ENCODE measurements at places on chromosomes 5 and 9. TPM values are rescaled to one million over a fixed set of nuclear protein-coding genes. Genes with fewer than 3 reads are reported as not detected.

DNA sequence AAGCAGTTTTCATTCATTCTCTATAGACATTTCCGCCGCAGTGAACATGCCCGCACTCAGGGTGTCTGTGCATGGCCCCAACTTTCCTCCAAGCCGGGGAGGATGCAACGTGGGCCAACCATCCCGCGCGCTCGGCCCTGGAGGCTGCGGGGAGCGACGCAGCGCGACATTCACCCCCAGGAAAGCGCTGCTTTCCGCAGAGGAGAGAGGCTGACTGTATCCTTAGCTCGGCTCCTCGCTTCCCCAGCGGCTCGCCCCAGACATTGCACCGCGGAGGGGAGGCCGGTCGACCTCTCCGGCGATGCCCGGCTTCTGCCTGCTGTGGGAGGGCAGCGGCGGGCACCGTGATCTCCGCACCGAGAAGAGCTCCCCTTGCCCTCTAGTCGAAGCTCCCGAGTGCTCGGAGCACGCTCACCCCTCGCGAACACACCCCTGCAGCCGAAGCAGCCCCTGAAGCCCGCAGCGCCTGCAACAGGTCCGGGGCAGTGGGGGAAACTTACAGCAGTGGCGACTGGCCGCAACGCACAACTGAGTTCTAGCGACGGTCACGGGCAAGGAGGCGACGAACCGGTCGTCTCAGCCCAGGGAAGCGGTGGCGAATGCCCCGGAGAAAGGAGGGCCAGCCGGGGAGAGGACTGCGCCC is 600 bp downstream of the ENC1 start:
- H3K36me3 ChIP-seq, result no peaks in the 10 kb centered on the region
- no peaks in the 10 kb centered on the region for H3K27me3 ChIP-seq
- peak; percentile 57 for DNase-seq
- no peak overlapping the region for H3K27ac ChIP-seq
- H3K4me1 ChIP-seq, result peaks cover 20% of the 10 kb centered on the region

Gene CTXN3
- not detected for total RNA-seq

DNA sequence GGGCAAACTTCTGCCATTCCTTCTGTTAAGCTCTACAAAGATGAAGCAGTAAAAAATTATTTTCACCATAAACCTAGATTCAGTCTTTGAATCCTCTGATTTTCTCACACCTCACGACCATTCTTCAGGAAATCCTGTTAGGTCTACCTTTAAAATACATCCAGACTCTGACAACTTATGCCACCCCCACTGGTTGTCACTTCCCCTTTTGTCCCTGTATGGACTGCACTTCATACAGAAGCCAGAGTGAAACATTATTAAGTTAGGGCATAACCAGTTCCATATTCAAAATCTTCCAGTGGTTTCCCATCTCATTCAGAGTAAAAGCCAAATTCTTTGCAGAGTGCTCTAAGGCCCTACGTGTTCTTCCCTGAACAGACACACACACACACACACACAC is 499.8 kb downstream of the RASEF start:
- H3K27ac ChIP-seq, result no peak overlapping the region
- H3K4me3 ChIP-seq, result no peak overlapping the region
- DNase-seq, result no peak
- no peaks in the 10 kb centered on the region for H3K27me3 ChIP-seq

- H3K27me3 ChIP-seq, result no peaks in the 10 kb centered on the region
- H3K4me1 ChIP-seq, result peaks cover 14% of the 10 kb centered on the region
- H3K36me3 ChIP-seq, result no peaks in the 10 kb centered on the region
- H3K4me3 ChIP-seq, result no peak overlapping the region
Measured at GRCh38 chr9:117696154-117696553, 8.0 kb upstream of the TLR4 start.

Gene FOXD4L5
- not detected for total RNA-seq

Gene MORN5
- not detected for total RNA-seq

- H3K4me3 ChIP-seq, result no peak overlapping the region
- peaks cover 5% of the 10 kb centered on the region for H3K4me1 ChIP-seq
- no peak overlapping the region for H3K27ac ChIP-seq
- H3K27me3 ChIP-seq, result no peaks in the 10 kb centered on the region
Measured at GRCh38 chr5:112381521-112381920, 37.6 kb downstream of the EPB41L4A start.

GRCh38 chr5:91074615-91075014 is 308.5 kb downstream of the ARRDC3 start:
- no peak overlapping the region for H3K4me3 ChIP-seq
- no peaks in the 10 kb centered on the region for H3K4me1 ChIP-seq
- no peaks in the 10 kb centered on the region for H3K27me3 ChIP-seq
- H3K27ac ChIP-seq, result no peak overlapping the region
- no peak for DNase-seq
- H3K36me3 ChIP-seq, result no peaks in the 10 kb centered on the region

DNA sequence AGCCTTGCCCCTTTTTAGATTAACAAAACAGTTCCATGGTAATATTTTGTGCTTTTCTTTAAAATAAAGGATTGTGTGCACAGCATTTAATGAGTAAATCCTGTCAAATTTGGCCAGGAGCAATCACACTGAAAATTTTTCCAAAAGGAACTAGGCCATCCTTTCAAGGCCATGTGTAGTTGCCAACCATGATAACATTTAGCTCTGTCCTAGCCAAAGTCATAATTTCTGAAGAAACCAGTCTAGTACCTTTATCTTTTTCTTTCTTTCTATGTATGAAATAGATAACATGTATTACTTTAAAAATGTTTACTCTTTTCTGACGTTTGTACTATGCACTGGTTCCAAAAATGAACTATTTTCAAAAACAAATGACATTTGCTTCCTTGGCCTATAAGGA is 143.7 kb downstream of the PBX3 start:
- DNase-seq, result no peak
- H3K4me1 ChIP-seq, result no peaks in the 10 kb centered on the region
- no peaks in the 10 kb centered on the region for H3K27me3 ChIP-seq
- no peak overlapping the region for H3K4me3 ChIP-seq
- H3K36me3 ChIP-seq, result no peaks in the 10 kb centered on the region
- no peak overlapping the region for H3K27ac ChIP-seq

GRCh38 chr5:176394881-176395675 is 6.5 kb downstream of the HIGD2A start:
- H3K27ac ChIP-seq, result no peak overlapping the region
- peaks cover 3% of the 10 kb centered on the region for H3K4me1 ChIP-seq
- DNase-seq, result no peak

Gene CDC25C
- 6.1 TPM for total RNA-seq

Gene SLC34A3
- not detected for total RNA-seq

GRCh38 chr5:168784454-168784853 is 205.3 kb upstream of the PANK3 start:
- no peaks in the 10 kb centered on the region for H3K36me3 ChIP-seq
- no peak overlapping the region for H3K27ac ChIP-seq
- H3K4me1 ChIP-seq, result no peaks in the 10 kb centered on the region
- DNase-seq, result no peak
- H3K4me3 ChIP-seq, result no peak overlapping the region
- H3K27me3 ChIP-seq, result peaks cover 2% of the 10 kb centered on the region

GRCh38 chr5:82885627-82886389 is 191.4 kb downstream of the TMEM167A start:
- no peaks in the 10 kb centered on the region for H3K36me3 ChIP-seq
- DNase-seq, result no peak
- H3K4me1 ChIP-seq, result no peaks in the 10 kb centered on the region
- H3K27me3 ChIP-seq, result no peaks in the 10 kb centered on the region

DNA sequence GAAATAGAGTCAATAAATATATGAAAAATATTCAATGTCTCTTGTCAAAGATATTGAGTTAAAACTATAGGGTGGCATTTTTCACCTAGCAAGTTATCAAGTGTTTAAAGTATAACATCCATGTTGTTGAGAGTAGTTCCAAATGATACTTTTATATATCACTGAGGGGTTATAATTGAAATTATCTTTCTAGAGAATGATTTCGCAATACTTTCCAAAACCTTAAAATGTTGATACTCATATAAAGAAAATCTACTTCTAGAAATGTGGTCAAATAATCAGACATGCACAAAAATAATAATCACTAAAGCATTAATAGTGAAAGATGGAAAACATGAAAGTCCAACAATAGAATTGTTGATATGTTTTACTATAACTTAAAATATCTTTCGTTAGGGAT is 50.1 kb downstream of the OXCT1 start:
- H3K4me3 ChIP-seq, result no peak overlapping the region
- no peaks in the 10 kb centered on the region for H3K27me3 ChIP-seq
- peaks cover 4% of the 10 kb centered on the region for H3K36me3 ChIP-seq
- peaks cover 14% of the 10 kb centered on the region for H3K4me1 ChIP-seq

GRCh38 chr5:73412597-73412988 is 36.0 kb downstream of the FOXD1 start:
- H3K27ac ChIP-seq, result no peak overlapping the region
- no peaks in the 10 kb centered on the region for H3K36me3 ChIP-seq
- no peaks in the 10 kb centered on the region for H3K27me3 ChIP-seq

DNA sequence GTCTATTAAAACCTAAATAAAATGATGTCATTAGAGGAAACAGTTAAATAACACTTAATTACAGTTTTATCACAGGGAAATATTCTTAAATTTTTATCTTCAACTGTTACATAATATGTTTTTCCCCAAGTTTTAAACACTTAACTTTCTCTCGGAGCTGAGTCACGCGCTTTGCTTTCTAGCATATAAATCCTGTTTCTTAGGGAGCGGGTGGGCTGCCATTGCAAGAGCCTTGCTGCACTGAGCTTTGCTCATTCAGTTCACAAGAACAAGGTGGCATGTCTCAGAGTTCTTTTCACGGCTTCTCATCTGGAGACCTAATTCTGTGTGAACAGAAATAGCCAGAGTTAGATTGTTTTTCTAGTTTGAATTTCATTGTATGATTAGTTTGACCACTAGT is 166.1 kb downstream of the ZSWIM6 start:
- H3K4me3 ChIP-seq, result no peak overlapping the region
- H3K4me1 ChIP-seq, result no peaks in the 10 kb centered on the region
- no peak overlapping the region for H3K27ac ChIP-seq
- H3K36me3 ChIP-seq, result no peaks in the 10 kb centered on the region

GRCh38 chr9:124735121-124735520 is 36.0 kb downstream of the NR6A1 start:
- DNase-seq, result no peak
- H3K27me3 ChIP-seq, result no peaks in the 10 kb centered on the region
- no peaks in the 10 kb centered on the region for H3K4me1 ChIP-seq
- no peaks in the 10 kb centered on the region for H3K36me3 ChIP-seq
- no peak overlapping the region for H3K4me3 ChIP-seq
- no peak overlapping the region for H3K27ac ChIP-seq

DNA sequence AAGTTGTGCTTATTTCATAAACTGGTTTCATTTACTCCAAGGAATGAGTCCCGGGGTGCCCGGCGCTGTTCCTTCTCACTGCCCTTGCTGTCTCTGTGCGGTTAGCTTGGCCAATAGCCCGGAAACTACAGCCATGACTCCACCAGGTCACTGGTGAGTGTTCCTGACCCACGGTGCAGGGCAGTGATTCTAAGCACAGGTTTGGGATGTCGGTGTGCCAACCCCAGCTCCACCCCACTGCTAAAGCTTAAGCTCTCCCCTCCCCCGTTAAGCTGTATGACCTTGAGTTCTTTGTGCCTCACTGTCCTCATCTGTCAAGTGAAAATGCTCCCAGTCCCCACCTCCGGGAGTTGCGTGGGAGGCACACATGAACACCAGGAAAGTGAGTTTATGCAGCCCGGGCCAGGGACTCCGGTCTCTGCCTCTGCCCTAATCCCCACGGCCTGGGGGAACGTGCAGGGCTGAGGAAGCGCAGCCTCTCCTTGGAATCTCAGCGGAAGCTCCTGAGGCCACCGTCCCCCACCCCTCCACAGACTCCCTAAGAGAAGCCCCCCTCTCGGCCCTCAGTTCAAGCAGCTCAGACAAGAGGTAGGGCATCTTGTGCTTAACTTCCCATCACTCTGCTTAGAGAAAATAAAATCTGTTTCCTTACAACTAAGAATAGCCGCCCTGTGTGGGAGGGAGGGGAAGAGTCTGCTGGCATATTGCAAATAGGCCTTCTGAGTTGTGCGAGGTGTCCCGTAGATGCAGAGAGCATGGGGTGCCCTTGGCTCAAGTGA is 92.0 kb upstream of the RAI14 start:
- no peaks in the 10 kb centered on the region for H3K4me1 ChIP-seq
- H3K27me3 ChIP-seq, result no peaks in the 10 kb centered on the region
- H3K4me3 ChIP-seq, result no peak overlapping the region
- no peak overlapping the region for H3K27ac ChIP-seq

Gene MSX2
- not detected for total RNA-seq

GRCh38 chr5:870956-871355 is 20.2 kb upstream of the ZDHHC11 start:
- no peaks in the 10 kb centered on the region for H3K4me1 ChIP-seq
- H3K27me3 ChIP-seq, result no peaks in the 10 kb centered on the region
- DNase-seq, result no peak
- no peak overlapping the region for H3K4me3 ChIP-seq
- H3K27ac ChIP-seq, result no peak overlapping the region

Gene ELOVL7
- total RNA-seq, result not detected

DNA sequence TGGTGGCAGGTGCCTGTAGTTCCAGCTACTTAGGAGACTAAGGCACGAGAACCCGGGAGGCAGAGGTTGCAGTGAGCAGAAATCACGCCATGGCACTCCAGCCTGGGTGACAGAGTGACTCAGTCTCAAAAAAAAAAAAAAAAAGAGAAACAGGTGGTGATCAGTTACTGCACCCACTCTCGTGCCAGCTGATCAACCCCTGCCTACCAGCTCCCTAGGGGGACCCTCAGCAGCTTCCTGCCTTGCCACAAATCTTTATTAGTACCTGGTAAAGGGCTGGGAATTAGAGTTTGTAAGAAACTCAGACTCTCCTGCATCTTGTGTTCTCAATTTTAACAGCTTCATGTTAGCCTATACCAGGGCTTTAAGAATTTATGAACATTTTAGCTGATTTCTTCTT is 914.9 kb downstream of the EFNA5 start:
- no peak overlapping the region for H3K27ac ChIP-seq
- no peak overlapping the region for H3K4me3 ChIP-seq
- no peaks in the 10 kb centered on the region for H3K36me3 ChIP-seq
- DNase-seq, result no peak
- H3K27me3 ChIP-seq, result no peaks in the 10 kb centered on the region

Gene DNAJC21
- 40.4 TPM for total RNA-seq

GRCh38 chr5:131367219-131367860 is 103.5 kb downstream of the CDC42SE2 start:
- no peak overlapping the region for H3K27ac ChIP-seq
- DNase-seq, result no peak
- H3K27me3 ChIP-seq, result no peaks in the 10 kb centered on the region
- H3K4me1 ChIP-seq, result no peaks in the 10 kb centered on the region
- peaks cover 20% of the 10 kb centered on the region for H3K36me3 ChIP-seq

DNA sequence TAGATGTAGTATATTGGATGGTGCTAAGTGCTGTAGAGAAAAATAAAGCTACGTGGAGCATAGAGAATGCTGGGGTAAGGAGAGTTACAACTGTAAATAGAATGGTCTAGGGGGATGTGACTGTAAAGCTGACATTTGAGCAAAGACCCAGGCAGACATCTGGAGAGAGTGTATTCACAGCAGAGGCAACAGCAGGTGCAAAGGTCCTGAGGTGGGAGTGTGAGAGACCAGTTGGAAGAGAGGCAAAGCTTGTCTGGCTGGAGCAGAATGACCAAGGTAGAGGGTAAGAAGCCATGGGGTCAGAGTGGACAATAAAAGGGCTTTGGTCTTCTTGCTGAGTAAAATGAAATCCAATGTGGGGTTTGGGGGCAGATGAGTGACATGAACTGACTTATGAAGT is 92.9 kb upstream of the IQGAP2 start:
- no peaks in the 10 kb centered on the region for H3K4me1 ChIP-seq
- H3K27me3 ChIP-seq, result no peaks in the 10 kb centered on the region
- no peak overlapping the region for H3K27ac ChIP-seq
- DNase-seq, result no peak
- no peaks in the 10 kb centered on the region for H3K36me3 ChIP-seq

Gene PLEKHG4B
- not detected for total RNA-seq

Gene ZBTB26
- total RNA-seq, result 7.6 TPM
